ENCODE measurements at places on chromosomes 7 and 10.

DNA sequence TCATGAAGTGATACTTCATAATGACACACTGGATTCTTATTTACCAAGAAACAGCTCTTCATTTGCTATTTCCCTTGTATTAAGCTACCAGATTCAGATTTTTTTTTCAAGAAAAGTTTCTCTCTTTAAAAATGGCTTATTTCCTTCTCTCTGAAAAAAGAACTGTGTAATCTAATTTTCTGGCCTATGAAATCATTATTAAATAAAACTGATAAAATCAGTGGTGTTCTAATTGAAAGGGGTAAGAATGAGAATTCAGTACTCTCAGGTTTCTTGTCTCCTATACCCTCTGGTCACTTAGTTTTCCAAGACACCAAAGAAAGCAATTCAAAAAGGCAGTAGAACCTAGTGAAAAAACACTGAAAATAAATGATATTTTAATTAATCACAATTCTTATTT is 10.3 kb downstream of the JMJD1C start:
- DNase-seq, result no peak

- no peak for DNase-seq
Measured at GRCh38 chr10:116948530-116948870, 56.5 kb downstream of the SHTN1 start.

DNA sequence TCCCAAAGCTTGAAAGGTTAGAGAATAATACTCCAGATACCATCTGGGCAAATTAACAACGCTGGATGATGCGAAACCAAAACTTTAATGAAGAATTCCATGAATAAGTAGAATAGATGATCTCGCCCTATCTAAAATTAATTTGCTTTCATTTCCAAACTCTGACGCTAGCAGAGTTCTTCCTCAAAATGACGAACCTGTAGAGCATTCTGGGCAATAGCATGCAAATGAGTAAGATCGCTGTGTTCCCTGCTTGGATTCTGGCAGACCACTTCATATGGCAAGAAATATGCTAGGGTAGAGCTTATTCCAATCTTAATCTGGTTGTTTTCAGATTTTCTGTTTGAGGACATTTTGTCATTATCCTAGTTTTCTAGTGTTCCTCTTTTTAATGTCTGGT is 36.1 kb upstream of the SMNDC1 start:
- no peak for DNase-seq

- DNase-seq, result no peak
Measured at GRCh38 chr10:43308515-43308914, 41.6 kb upstream of the RASGEF1A start.
